Glutamatergic neuron (in vitro differentiated cells): ENCODE measurements at places on chromosomes 6 and 20. TPM values are rescaled to one million over a fixed set of nuclear protein-coding genes. Genes with fewer than 3 reads are reported as not detected.
A peak's percentile ranks its signal among the peaks of the same experiment; 100 is the strongest.

GRCh38 chr6:8170245-8170644 is 67.9 kb upstream of the EEF1E1 start:
- H3K27ac ChIP-seq, result no peak overlapping the region
- no peaks in the 10 kb centered on the region for H3K27me3 ChIP-seq
- H3K4me1 ChIP-seq, result no peaks in the 10 kb centered on the region
- H3K4me3 ChIP-seq, result no peak overlapping the region
- DNase-seq, result no peak
- no peaks in the 10 kb centered on the region for H3K36me3 ChIP-seq

GRCh38 chr20:61449057-61449609 is 197.1 kb downstream of the CDH4 start:
- no peak for DNase-seq
- no peaks in the 10 kb centered on the region for H3K36me3 ChIP-seq
- no peak overlapping the region for H3K27ac ChIP-seq
- H3K4me1 ChIP-seq, result peaks cover 18% of the 10 kb centered on the region

CCN6 gene
- total RNA-seq, result not detected

DNA sequence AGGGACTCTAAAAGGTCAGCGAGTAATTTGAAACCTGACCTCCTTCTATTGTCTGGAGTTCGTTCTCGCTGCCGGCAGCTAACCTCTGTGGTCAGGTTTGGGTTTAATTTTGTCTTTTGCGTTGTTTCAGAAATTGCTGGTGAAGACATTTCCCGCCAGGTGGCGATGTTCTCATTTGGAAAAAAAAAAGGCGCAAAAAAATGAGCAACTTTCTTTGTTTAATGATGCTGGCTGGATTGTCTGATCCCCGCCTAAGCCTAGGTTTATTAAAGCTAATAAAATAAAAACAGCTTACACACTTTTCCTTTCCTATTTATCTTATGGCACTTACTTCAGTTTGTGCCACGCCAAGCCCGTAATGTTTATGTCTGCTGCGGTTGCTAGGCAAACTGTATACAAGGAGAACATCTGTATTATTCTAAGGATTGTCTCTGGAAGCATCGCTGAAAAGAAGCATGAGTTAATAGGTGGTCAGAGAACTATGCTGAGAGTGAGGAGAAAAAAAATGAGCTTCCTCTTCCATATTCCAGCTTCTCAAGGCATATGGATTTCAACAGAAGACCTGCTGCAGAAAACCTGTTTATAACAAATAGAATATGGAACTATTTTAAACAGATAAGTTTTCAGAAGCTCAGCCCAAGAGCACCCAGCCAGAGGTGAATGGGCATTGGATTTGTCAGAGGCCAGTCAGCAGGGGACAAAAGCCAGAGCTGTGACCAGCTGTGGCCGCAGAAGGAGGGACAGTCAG is 205.7 kb downstream of the DOK5 start:
- H3K36me3 ChIP-seq, result no peaks in the 10 kb centered on the region
- no peak overlapping the region for H3K4me3 ChIP-seq
- peaks cover 8% of the 10 kb centered on the region for H3K27me3 ChIP-seq

SALL4 gene
- 41.0 TPM for total RNA-seq

- DNase-seq, result peak; percentile 31
- H3K27ac ChIP-seq, result no peak overlapping the region
- peaks cover 4% of the 10 kb centered on the region for H3K36me3 ChIP-seq
Measured at GRCh38 chr20:33132513-33133372, 35.2 kb upstream of the BPIFA2 start.

DNA sequence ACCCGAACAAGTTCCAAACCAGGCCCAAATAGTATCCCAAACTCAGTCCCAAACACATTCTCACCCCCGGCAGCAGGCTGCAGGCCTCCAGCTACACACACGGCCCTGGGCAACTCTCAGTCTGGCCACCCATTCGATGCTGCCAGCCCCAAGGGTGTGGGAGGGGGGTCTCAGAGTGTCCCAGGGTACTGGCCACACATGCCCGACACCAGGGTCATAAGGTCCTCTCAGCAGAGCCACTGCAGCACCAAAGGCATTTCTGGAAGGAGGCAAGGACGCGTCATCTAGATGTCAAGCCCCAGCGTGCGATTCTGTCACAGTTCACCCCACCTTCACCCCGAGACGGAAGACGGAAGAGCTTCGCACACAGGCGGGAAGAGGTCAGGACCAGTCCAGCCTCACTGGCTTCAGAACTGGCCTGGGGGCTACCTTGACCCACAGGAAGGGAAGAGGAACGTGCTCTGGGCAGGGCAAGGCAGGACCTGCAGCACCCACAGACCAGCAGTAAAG is 9.5 kb downstream of the MYL9 start:
- no peak overlapping the region for H3K4me3 ChIP-seq
- H3K36me3 ChIP-seq, result no peaks in the 10 kb centered on the region
- H3K27me3 ChIP-seq, result peaks cover 3% of the 10 kb centered on the region

DNA sequence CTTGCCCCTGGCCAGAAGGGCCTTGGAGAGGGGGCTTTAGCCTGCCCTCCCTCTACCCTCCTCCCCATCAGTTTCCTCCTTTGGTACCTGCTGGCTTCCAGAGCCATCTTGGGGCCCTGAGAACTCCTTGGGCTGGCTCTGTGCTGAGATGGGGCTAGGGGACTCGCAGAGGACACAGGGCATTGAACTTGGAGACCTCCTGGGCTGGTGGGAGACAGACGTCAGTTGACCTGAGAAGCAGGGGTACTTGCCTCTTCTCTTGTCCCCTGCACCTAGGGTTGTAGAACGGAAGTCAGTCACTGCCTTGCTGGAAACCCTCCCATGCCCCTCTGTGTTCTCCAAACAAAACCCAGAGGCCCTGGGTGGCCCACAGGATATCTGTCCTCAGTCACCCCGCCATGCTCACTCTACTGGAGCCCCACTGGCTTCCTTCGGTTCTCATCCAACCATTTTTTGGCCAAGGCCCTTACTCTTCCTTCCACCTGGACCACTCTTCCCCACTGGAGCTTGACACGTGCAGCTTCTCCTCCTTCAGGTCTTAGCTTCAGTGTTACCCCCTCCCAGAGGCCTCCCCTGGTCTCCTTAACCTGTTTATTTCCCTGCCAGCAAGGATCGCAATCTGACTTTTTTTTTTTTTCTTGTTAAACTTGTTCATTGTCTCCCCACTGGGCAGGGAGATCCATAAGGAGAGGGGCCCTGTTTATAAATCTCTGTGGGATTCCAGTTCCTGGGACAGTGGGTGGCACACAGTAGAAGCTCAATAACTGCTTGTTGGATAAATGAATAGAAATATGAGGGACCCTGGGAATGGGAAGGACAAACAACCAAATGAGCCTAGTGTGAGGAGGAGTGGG is 971 bp downstream of the RBCK1 start:
- peaks cover 13% of the 10 kb centered on the region for H3K36me3 ChIP-seq
- H3K27ac ChIP-seq, result peak overlapping the region; percentile 59

ZSCAN16 gene
- 20.0 TPM for total RNA-seq

GRCh38 chr20:5667705-5668528 is 82.3 kb upstream of the SHLD1 start:
- H3K4me1 ChIP-seq, result no peaks in the 10 kb centered on the region
- H3K27ac ChIP-seq, result no peak overlapping the region
- no peak for DNase-seq
- H3K36me3 ChIP-seq, result no peaks in the 10 kb centered on the region
- H3K4me3 ChIP-seq, result no peak overlapping the region

GRCh38 chr6:80541886-80542285 is 435.4 kb downstream of the BCKDHB start:
- peaks cover 10% of the 10 kb centered on the region for H3K4me1 ChIP-seq
- H3K27me3 ChIP-seq, result no peaks in the 10 kb centered on the region
- no peak for DNase-seq
- H3K36me3 ChIP-seq, result no peaks in the 10 kb centered on the region

DNA sequence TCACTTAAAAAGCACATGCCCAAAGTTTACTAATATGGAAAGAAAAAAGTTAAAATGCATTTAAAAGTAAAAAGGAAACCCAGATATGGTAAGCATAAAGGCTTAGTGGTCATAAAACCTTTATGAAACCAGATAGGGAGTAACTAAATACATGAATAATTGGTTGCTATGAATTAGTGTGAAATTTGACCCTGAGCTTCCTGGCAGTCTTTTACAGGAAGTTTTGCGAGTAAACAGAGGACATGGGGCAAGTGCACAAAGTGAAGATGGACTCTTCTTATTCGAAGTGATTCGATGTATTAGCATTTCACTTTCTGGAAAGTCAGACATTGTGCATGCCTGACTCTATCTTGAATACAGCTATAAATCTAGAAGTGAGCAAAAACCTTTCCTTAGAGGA is 90.9 kb upstream of the MLIP start:
- no peaks in the 10 kb centered on the region for H3K36me3 ChIP-seq
- H3K4me1 ChIP-seq, result no peaks in the 10 kb centered on the region
- no peaks in the 10 kb centered on the region for H3K27me3 ChIP-seq
- DNase-seq, result no peak
- H3K27ac ChIP-seq, result no peak overlapping the region

DNA sequence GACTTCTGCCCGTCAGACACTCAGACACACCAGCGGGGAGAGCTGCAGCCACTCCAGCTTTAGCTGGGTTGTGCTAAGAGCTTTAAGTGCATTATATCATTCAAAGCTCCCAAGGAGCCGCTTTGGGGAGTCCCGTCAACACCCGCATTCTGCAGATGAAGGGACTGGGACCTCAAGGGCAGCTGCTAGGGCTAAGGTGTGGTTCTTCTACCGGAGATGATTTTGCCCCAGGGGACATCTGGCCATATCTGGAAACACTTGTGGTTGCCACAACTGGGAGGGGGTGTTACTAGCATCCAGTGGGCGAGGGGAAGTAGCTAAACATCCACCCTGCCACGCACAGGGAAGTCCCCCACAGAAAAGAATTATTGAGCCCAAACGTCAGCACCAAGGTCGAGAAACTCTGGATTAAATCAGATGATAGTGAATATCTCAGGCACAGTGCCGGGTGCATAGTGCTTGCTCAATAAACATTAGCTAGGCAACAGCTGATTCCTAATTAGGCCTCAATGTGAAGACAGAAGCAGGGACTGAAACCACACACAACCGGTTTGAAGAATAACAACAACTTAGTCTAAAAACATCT is 29.6 kb downstream of the PMEPA1 start:
- H3K27me3 ChIP-seq, result peaks cover 5% of the 10 kb centered on the region
- H3K27ac ChIP-seq, result peak overlapping the region; percentile 72
- H3K4me3 ChIP-seq, result no peak overlapping the region
- no peaks in the 10 kb centered on the region for H3K36me3 ChIP-seq

GRCh38 chr20:53884859-53885541 is 185.4 kb downstream of the BCAS1 start:
- no peak overlapping the region for H3K27ac ChIP-seq
- no peaks in the 10 kb centered on the region for H3K36me3 ChIP-seq
- H3K4me3 ChIP-seq, result no peak overlapping the region
- peaks cover 2% of the 10 kb centered on the region for H3K4me1 ChIP-seq
- no peak for DNase-seq

CDSN gene
- total RNA-seq, result not detected

TAGAP gene
- total RNA-seq, result not detected

PHACTR1 gene
- 50.7 TPM for total RNA-seq

DNA sequence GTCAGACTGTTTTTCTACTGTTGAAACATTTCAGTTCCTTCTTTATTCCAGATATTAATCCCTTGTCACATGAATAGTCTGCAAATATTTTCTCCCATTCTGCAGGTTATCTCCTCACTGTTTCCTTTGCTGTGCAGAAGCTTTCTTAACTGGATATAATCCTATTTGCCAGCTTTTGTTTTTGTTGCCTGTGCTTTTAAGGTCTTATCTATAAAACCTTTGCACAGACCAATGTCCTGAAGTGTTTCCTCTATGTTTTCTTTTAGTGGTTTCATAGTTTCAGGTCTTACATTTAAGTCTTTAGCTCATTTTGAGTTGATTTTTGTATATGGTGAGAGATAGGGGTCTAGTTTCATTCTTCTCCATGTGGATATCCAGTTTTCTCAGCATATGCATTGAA is 19.2 kb downstream of the NCOA6 start:
- no peaks in the 10 kb centered on the region for H3K27me3 ChIP-seq
- H3K4me3 ChIP-seq, result no peak overlapping the region
- H3K36me3 ChIP-seq, result no peaks in the 10 kb centered on the region
- no peak overlapping the region for H3K27ac ChIP-seq

GRCh38 chr20:32495949-32496348 is 89.2 kb downstream of the NOL4L start:
- H3K4me1 ChIP-seq, result peaks cover 16% of the 10 kb centered on the region
- H3K36me3 ChIP-seq, result peaks cover 6% of the 10 kb centered on the region
- no peak overlapping the region for H3K27ac ChIP-seq

GRCh38 chr6:88562353-88563276 is 396.5 kb upstream of the CNR1 start:
- H3K27ac ChIP-seq, result no peak overlapping the region
- H3K27me3 ChIP-seq, result no peaks in the 10 kb centered on the region
- DNase-seq, result no peak
- no peaks in the 10 kb centered on the region for H3K36me3 ChIP-seq

FUT9 gene
- total RNA-seq, result 0.54 TPM

SLC17A9 gene
- 1.8 TPM for total RNA-seq

SLC52A3 gene
- total RNA-seq, result not detected

DNA sequence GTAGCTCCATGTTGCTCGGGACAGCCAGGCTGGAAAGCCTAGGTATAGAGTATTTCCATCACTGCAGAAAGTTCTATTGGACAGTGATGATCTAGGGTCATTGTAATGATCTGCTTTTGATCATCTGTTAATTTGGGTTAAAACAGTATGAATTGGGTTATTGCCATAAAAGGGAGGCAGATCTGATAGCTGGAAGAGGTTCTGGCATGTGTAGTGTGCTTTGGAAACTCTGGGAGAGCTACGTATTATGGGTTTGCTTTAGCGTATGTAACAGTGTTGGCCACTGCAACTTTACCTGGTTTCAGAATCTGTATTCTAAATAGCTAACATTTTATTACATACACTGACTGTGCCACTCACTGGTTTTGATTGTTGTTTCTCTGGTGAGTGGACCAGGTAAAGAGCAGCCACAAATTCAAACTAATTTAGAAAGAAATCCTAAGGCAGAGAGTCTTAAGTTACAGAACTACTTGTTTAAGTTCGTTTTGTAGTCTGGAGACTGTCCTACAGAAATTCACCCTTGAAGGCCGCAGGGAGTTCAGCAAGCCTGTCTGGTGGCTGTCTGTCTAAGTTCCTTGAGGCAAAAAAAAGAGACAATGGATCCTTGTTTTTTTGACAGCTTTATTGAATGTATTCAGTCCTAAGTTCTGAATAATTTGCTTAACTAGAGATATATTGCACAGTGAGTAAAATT is 300.3 kb downstream of the PRL start:
- H3K4me1 ChIP-seq, result peaks cover 38% of the 10 kb centered on the region
- no peak overlapping the region for H3K27ac ChIP-seq
- no peaks in the 10 kb centered on the region for H3K36me3 ChIP-seq
- H3K4me3 ChIP-seq, result no peak overlapping the region
- no peaks in the 10 kb centered on the region for H3K27me3 ChIP-seq
- DNase-seq, result no peak

- H3K4me1 ChIP-seq, result no peaks in the 10 kb centered on the region
- no peak overlapping the region for H3K4me3 ChIP-seq
- H3K27ac ChIP-seq, result no peak overlapping the region
- H3K36me3 ChIP-seq, result no peaks in the 10 kb centered on the region
Measured at GRCh38 chr6:28003059-28003458, 46.0 kb downstream of the OR2B6 start.

- peaks cover 2% of the 10 kb centered on the region for H3K27me3 ChIP-seq
- H3K27ac ChIP-seq, result no peak overlapping the region
- no peaks in the 10 kb centered on the region for H3K36me3 ChIP-seq
- no peak overlapping the region for H3K4me3 ChIP-seq
- DNase-seq, result no peak
Measured at GRCh38 chr6:162343198-162343935, 384.2 kb downstream of the PRKN start.

GRCh38 chr6:111210194-111210728 is 123.0 kb downstream of the SLC16A10 start:
- peaks cover 10% of the 10 kb centered on the region for H3K4me1 ChIP-seq
- no peak overlapping the region for H3K4me3 ChIP-seq
- H3K27ac ChIP-seq, result no peak overlapping the region
- H3K27me3 ChIP-seq, result no peaks in the 10 kb centered on the region
- H3K36me3 ChIP-seq, result no peaks in the 10 kb centered on the region
- DNase-seq, result no peak
